Activated CD4-positive, alpha-beta T cell treated with anti-CD3 and anti-CD28 coated beads, Interleukin-2, amount 10 ng/mL, durations not matched to agents 7 days and 5 days (primary cell): ENCODE measurements at places on chromosomes 6 and 20.

GRCh38 chr6:53795702-53796450 is 1.1 kb downstream of the LRRC1 start:
- peak; percentile 14 for DNase-seq

- no peak for DNase-seq
These were observed 49.7 kb downstream of the RBM38 start for GRCh38 chr20:57440678-57441509.

DNA sequence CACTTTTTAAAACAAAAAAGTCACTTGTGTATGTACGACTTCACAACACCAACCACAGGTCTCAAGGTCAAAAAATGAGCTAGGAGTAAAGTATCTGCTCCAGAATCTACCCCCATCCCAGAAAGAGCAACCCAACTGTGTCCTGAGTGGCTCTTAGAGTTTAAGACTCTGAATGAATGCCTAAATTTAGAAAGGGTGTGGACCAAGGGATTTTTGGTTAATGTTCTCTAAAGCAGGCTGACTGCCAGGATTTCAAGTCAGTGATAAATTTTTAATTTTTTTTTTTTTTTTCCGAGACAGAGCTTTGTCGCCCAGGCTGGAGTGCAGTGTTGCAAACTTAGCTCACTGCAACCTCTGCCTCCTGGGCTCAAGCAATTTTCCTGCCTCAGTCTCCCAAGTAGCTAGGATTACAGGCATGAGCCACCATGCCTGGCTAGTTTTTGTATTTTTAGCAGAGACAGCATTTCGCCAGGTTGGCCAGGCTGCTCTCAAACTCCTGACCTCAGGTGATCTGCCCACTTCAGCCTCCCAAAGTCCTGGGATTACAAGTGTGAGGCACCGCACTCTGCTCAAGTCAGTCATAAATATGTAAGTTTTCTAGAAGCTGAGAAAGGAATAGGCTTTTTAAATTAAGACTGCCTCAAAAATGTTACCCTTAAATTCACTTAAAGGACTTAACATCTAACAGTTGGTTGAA is 20.2 kb downstream of the STAU1 start:
- DNase-seq = no peak

- DNase-seq = no peak
These were observed 144.5 kb upstream of the HMGN3 start for GRCh38 chr6:79378957-79379356.

- DNase-seq = no peak
These were observed 3.5 kb downstream of the TUBB1 start for GRCh38 chr20:59022754-59023153.

DNA sequence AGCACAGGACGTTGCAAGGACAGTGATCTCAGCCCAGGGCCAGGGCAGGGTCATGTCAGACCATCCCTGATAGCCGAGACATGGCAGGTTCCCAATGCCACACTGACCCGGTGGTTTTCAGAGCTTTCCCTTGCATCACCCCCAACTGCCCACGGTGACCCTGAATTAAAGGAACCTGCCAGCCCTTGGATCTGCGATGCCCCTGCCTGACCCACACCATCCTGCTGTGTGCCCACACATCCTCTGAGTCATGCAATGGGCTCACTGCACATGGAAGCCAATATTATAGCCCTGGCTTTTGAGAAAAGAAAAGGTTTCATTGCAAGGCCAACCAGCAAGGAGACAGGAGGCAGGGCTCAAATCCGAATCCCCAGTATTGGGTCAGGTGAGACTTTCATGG is 132.6 kb upstream of the CST7 start:
- no peak for DNase-seq

DNA sequence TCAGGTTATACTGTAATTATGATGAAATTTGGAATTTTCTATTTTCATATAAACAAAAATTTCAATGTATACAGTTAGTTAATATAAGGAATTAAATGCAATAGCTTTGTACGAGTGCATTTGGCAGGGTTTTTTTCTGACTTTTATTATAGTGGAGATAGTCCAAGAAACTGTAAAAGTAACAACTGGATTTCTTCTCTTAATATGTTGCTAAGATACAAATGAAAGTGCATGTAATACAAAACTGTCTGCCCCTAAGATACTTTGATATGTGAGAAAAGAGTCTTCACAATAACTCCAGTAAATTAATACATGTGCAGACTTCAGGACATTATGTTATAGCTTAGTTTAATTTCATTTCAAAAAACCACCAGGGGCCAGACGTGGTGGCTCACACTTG is 721.4 kb downstream of the CBLN4 start:
- no peak for DNase-seq

DNA sequence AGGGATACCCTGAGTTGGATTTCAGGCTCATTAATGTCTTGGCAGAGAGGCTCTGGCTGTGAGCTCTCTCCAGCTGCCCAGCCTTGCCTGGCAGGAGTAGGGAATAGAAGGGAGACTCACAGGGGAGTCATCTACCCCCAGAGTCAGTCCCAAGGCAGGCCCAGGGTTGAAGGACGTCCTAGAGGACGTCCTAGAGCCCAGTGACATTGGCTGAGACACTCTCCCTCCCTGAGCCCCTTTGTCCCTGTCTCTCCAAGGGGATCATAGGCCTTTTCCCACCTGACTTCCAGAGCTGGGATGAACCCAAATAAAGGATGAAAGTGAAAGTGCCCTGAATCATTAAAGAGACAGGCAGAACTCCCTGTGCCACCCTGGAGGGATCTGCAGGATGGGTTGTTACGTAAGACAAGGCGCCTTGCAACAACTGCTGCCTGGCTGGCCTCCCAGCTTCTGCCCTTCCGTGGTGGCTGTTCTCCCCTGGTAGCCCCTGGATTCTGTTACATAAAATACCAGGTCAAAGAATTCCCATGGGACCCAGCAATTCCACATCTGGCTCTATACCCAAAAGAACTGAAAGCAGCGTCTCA is 53.6 kb upstream of the SIRPA start:
- DNase-seq = no peak

DNA sequence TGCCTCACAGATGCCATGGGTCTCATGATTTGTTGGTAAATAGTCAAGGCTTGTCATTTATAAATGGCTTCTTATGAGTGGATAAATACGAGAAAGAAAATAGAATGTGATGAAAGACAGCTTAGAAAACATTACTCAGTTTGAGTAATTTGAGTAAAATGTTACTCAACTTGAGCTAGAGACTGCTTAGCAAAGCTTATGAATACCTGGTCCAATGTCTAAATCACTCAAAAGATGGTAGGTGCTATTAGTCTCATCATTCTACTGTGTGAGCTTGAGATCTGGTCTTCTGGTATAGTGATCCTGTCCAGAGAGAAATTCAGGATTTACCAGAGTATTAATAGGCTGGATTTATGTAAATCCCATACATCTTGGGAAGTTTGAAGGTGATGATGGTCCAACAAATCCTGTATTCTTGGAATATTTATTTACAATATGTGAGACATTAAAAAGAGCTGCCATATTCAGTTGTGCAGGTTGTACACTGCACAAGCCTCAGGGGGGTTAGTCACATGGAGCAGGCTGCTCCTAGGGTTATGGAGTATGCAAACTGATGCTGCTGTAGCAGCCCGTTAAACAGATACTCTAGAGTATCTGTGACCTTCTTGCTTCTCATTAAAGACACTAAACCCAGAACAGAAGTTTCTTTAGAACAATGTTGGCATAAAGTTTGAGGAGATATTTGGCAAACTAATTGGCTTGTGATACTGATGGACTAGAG is 112.9 kb downstream of the RCAN2 start:
- DNase-seq = no peak

GRCh38 chr6:88268508-88268907 is 102.4 kb upstream of the CNR1 start:
- no peak for DNase-seq

DNA sequence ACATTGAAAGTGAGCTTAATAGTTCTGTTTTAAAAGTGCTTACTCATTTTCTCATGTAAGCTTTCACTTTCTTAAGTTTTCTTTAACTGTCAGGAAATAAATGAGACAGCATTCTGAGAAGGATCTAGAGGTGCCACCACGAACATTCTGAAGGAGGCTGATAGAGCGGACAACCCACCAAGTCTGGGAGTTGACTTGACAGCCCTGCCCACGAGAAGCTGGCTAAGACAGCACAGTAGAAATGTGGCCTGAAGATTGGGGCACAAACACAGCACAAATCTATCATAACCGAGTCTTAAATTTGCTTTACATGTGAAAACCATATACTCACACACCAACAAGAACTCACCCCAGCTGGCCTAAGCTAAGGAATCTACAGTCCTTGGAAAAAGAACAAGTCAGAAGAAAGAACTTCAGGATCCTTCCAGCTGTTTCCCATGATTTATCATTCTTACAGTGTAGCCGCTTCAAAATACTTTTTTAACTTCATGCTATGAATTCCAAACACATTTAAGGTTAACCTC is 144.2 kb upstream of the TNFAIP3 start:
- no peak for DNase-seq

- no peak for DNase-seq
These were observed 353.1 kb downstream of the MAFB start for GRCh38 chr20:40335901-40336351.

- no peak for DNase-seq
These were observed 318.7 kb downstream of the DOK5 start for GRCh38 chr20:54794110-54794509.

GRCh38 chr6:111076024-111076695 is 11.1 kb upstream of the SLC16A10 start:
- no peak for DNase-seq

DNA sequence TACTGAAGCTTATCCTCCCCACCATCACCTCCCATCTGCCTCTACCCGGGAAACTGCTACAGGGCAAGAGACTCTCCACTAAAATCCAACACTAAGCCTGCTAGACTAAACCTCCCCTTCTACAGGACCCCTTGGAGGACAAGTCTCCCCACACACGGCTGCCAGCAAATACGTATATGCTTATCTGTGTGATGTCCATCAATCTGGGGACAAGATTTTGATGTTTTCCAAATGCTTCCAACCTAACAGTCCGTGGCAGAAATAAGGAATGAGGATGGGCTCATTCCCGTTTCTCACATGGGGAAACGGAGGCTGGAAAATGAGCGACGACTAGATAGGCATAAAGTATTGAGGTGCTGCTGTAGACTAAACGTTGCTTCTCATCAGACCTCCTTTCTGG is 1.8 kb downstream of the KCNK5 start:
- no peak for DNase-seq

DNA sequence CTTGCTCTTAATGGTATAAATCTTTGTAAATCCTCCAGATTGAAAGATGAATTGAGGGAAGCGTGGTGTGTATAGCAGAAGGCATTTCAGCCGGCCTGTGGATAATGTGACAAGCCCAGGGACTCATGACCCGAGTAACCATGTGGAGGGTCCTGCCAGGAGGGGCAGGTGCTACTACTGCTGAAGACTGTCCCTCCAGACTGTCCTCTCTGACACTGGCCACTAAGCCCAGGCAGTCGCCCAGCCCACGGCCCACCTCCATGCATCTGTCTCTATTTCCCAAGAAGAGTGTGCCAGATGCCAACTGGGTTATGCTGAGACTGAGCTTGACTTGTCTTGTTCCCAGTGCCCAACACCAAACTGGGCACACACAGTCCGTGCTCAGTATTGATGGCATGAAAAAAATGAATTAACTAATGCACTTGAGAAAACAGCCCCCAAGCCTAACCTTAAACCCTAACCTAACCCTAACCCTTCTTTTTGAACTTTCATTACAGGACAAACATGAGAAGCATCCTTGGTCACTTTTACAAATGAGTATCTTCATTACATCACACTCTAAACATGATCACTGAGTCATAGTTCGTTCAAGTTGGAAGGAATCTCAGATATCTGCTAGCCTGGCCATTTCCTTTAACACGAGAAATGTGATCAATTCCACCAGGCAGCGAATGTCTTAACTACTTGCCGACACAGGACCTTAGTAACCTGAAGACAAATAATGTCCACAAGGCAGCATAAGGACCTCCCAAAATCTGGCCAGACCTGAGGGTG is 182.2 kb upstream of the RREB1 start:
- DNase-seq = no peak

- DNase-seq = no peak
These were observed 147.8 kb downstream of the CD83 start for GRCh38 chr6:14265049-14266021.

- DNase-seq = no peak
These were observed 49.3 kb upstream of the NNAT start for GRCh38 chr20:37471741-37472235.

- DNase-seq = peak; percentile 20
These were observed 73.1 kb downstream of the OR2B2 start for GRCh38 chr6:27838945-27839625.

GRCh38 chr6:63636518-63637021 is 968 bp downstream of the PHF3 start:
- peak; percentile 64 for DNase-seq

- DNase-seq = no peak
These were observed 36.3 kb upstream of the IBTK start for GRCh38 chr6:82283771-82284410.

DNA sequence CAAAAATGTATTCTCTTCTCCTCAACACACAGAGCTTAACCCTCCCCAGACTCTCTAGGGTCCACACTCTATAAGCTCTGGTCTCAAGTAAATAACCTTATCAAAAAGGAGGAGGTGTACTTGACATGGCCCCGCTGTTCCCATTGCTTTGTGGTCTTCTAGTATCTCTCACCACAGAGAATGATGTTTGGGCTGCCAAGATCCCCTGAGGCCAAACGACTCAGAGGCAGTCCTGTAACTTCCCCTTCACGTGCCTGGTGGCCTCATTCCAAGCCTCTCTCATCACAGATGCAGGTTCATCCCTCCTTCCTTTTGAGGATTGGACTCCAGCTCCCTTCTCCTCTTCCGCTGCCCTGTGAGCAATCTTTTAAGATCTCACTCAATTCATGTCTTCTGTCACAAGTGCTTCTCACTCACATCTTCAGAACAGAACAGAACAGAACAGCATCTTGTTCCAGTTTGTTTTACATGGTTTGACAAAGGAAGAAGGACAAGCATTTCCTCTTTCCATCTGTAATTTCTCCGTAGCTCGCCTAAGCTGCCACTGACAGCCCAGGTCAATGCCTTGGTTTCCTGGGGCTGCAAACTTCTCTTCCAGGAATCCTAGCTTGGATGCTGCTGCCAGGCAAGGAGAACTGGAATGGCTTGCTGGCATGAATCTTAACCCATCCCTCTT is 541.5 kb downstream of the CD83 start:
- no peak for DNase-seq

GRCh38 chr20:15654208-15654649 is 919.0 kb downstream of the KIF16B start:
- DNase-seq = peak; percentile 12

DNA sequence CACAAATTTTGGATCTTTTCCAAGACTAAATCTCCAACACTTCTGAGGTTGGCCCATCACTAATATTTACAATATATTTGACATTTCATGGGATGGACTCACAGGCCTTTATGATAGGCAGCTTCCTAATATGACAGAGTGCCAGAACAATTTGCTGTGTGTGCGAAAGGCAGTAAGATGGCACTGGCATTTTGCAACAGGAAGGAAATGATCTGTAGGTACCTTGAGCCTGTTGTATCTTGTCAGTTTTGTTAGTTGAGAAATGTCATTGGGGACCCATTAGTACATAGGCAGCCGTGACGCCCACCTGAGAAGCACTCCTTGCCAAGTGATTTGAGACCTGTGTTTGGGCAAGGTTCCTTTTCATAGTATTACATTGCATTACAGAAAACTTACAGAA is 153.4 kb upstream of the HEY2 start:
- DNase-seq = no peak

GRCh38 chr6:150684714-150685459 is 85.2 kb downstream of the PLEKHG1 start:
- DNase-seq = no peak

- DNase-seq = no peak
These were observed 3.1 kb downstream of the TNF start for GRCh38 chr6:31578184-31579118.

- DNase-seq = no peak
These were observed 43.4 kb downstream of the SNRNP48 start for GRCh38 chr6:7633361-7633760.

- peak; percentile 28 for DNase-seq
These were observed 474 bp downstream of the RBM38 start for GRCh38 chr20:57391439-57392301.
